ENCODE measurements at places on chromosomes 6 and 20.

GRCh38 chr6:2344319-2344905 lies 99.0 kb upstream of the GMDS start:
- DNase-seq = no peak

DNA sequence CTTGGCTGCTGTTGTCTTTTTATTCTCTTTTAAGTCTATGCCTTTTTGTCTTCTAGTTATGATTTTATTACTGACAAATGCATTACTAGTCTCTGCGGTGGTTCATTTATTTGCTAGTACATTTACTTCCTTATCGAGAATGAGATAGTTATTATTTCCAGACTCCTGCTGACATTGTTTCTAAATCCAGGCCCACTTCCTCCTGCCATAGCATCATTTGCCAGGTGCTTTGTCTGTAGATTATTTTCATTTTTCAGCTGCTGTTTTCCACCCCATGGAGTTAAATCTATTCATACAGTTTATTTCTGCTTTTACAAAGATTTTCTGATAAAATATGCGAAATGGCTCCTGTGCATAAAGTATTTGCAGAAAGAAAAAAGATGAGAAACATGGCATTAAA lies 459.7 kb downstream of the MMUT start:
- no peak for DNase-seq

GRCh38 chr6:128511506-128511905 lies 8.9 kb downstream of the PTPRK start:
- DNase-seq = no peak

- no peak for DNase-seq
Measured at GRCh38 chr20:31967830-31968249, at the start of gene XKR7. TSS of gene XKR7 (plus strand) at chr20:31968151. CDS start at chr20:31968176, 25 bp downstream.

GRCh38 chr6:74997646-74998045 lies 208.2 kb downstream of the COL12A1 start:
- no peak for DNase-seq

DNA sequence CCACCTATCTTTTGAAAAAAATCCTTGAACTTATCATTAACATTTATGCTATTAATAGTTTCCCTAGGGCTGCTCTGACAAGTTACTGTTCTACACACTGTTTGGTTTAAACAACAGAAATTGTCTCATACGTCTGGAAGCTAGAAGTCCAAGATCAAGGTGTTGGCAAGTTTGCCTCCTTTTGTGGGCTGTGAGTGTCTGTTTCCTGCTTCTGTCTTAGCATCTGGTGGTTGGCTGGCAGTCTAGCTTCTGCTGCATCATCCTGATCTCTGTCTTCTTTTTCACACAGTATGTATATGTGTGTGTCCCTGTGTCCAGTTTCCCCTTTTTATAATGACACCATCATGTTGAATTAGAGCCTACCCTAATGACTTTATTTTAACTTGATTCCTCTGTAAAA lies 154.8 kb downstream of the RPS12 start:
- DNase-seq = no peak

GRCh38 chr20:57118964-57119363 lies 147.5 kb downstream of the BMP7 start:
- DNase-seq = no peak
